Fibroblast of skin of right biceps (primary cell): ENCODE measurements at places on chromosomes 7 and 10.

DNA sequence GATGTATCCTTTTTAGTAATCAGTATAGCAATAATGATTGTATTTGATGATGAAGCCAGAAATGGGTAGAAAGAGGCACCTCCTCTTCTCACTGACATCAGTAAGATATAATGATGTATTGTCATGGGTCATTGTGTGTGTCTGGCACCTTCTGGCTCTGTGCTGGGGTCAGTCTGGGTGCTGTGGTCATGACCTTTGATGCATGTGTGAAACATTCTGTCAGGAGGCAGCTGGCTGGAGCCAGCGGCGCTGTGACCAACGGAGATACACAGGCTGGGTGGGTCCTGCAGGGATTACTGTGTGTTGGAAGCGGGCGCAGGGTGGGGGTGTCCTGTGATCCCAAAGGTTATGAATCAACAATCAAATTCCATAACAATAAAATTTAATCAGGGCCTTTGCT, 35.2 kb downstream of the EEPD1 start:
- no peak for DNase-seq

- no peak for DNase-seq
Measured at GRCh38 chr10:123166618-123167017, 12.4 kb downstream of the BUB3 start.

- no peak for DNase-seq
Measured at GRCh38 chr7:154628556-154628955, 374.4 kb downstream of the PAXIP1 start.

GRCh38 chr7:71132127-71132376, at the start of gene GALNT17:
GALNT17 (plus strand) TSS chr7:71132144.
- DNase-seq = no peak

DNA sequence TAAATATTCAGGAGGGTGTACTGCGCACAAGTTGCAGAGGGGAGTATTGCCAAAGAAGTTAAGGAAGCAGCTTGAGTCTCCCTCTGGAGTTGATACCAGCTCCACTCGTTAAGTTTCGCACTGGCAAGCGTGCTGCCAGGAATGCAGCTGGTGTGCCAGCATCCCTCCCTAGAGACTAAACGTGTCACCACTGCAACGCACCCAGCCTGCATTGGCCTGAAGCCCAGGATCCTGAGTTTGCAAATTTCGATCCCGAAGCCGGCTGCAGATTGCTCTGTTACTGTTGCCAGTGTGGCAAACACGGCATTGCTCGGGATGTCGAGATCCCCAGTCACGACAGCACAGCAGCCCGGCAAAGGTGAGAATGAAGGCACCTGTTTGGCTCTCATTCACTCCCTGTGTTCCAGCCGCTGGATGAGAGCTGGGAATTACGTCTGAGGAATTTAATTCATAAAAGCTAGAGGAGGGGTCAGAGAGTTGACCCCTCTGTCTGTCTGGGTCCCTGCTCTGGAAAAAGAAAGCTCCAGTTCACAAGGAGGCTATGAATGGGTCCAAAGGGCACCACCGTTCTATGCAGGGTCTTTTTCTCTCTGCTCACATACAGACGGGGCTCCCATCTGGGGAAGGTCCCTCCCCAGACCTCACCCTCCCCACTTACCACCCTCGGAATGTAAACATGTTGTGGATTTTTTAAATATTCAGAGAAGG, 61.0 kb downstream of the NRP1 start:
- peak; percentile 96 for DNase-seq

DNA sequence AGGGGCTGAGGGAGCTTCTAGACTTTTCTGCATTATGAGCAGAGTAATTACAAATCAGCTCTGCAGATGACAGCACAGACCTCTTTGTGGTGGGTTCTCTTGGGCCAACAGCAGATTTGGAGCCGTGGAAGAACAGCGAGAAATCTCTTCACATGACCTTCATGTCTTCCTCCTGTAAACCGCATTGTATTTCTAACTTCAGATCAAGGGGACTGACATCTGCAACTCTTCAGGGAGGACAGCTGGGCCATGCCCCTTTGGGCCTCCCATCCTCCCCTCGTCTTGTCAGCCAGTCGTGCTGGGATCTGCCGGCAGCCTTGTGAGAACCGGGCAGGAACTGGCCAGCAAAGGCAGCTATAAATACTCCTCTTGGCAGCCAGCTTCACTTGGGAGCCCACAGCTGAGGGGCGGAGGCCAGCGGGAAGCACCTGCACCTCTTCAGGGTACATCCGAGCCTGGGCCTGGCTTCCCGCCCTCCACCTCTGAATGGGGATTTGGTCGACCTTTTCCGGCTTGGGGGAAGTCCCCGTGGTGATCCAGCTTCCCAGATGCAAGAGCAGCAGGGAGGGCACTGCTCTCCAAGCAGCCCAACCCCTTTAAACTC, 54.7 kb downstream of the STEAP1B start:
- no peak for DNase-seq

- peak; percentile 80 for DNase-seq
Measured at GRCh38 chr10:16828701-16829175, 11.5 kb upstream of the RSU1 start.

- DNase-seq = peak; percentile 4
Measured at GRCh38 chr7:91517201-91517785, 253.1 kb downstream of the FZD1 start.

- no peak for DNase-seq
Measured at GRCh38 chr7:40921589-40922315, 781.1 kb downstream of the INHBA start.

GRCh38 chr7:111495173-111495810, 67.0 kb downstream of the IMMP2L start:
- no peak for DNase-seq

GRCh38 chr10:131641898-131642297, 258.9 kb upstream of the PPP2R2D start:
- no peak for DNase-seq
